ENCODE measurements at places on chromosomes 1 and 21.

DNA sequence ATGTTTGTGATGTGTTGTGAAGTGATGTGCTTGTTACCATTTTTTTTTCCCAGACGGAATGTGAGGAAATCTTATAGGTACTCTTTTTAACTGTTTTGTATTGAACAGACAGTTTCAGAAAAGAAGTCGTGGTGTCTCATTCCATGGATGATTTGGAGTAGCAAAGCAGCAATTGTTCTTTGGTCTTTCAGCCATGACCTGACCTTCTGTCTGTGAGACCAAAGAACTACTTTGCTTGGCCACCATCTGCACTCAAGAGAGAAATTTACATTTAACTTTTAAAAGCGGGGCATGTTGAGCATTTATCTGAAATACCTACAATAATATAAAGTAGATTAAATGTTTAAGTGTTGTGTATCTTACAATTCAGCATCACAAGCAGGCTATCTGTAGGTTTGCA, 90.2 kb downstream of the SDCCAG8 start:
- DNase-seq, result no peak

GRCh38 chr1:18770799-18771198, 88.7 kb downstream of the TAS1R2 start:
- no peak for DNase-seq

DNA sequence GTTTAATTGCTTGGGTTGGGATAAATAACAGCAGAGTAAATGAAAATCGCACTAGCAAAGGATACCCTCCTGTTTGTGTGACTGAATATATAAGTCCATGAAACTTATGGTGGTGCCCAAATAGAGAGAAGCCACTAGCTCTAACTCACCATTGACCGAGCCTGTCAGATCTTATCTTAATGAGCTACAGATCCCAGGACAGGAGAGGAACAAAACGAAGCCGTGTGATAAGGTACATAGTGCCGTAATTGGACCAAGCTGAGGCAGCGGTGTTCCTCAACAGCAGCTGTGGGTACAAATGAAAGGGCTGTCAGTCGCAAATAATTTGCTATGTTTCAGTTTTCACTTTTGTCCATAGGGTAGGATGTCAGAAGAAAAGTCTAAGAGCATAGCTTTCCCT, 276.1 kb downstream of the PTBP2 start:
- DNase-seq, result no peak

GRCh38 chr1:32984090-32984454, 19.5 kb upstream of the RNF19B start:
- DNase-seq, result no peak

GRCh38 chr21:14451546-14451945, 68.6 kb upstream of the HSPA13 start:
- DNase-seq, result no peak

DNA sequence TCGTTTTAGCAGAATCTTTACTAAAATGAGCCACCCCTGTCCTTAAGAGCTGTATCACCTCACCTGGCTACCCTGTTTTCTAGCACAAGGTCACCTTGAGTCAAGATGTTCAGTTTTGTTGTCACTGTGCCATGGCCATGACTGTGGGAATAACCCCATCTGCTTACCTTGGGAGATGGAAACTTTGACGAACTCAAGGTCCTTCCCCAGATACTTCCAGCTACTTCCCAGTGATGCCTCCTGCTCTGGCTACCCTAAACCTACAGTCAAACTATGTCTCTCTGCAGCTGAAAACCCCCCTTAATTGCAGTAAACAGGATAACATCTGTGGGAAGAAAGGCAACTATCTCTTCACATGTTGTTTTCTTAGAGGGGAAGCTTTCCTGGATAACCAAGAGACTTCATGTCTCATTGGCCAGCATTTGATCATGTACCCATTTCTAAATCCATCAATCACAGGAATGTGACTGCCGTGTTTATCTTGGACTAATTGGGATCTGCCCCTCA, 89.5 kb upstream of the C1orf21 start:
- no peak for DNase-seq

- no peak for DNase-seq
Measured at GRCh38 chr1:7401814-7402547, 369.1 kb upstream of the VAMP3 start.

GRCh38 chr1:100497796-100498195, 40.1 kb upstream of the GPR88 start:
- no peak for DNase-seq

- DNase-seq, result no peak
Measured at GRCh38 chr1:99731384-99731783, 35.1 kb downstream of the FRRS1 start.

DNA sequence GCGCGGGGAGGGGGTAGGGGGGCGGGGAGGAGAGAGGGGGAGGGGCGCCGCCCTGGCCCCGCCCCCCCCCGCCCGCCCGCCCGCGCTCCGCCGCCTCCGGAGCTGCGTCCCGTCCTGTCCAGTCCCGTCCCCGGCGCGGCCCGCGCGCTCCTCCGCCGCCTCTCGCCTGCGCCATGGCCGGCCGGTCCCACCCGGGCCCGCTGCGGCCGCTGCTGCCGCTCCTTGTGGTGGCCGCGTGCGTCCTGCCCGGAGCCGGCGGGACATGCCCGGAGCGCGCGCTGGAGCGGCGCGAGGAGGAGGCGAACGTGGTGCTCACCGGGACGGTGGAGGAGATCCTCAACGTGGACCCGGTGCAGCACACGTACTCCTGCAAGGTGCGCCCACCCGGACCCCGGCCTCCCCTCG, at the start of gene AGRN:
AGRN (plus strand) TSS at position 121 of the 405 bp plus-strand sequence; CDS start at position 174, 53 bp downstream.
- DNase-seq, result no peak

- DNase-seq, result no peak
Measured at GRCh38 chr1:61670445-61670844, 54.5 kb downstream of the TM2D1 start.

DNA sequence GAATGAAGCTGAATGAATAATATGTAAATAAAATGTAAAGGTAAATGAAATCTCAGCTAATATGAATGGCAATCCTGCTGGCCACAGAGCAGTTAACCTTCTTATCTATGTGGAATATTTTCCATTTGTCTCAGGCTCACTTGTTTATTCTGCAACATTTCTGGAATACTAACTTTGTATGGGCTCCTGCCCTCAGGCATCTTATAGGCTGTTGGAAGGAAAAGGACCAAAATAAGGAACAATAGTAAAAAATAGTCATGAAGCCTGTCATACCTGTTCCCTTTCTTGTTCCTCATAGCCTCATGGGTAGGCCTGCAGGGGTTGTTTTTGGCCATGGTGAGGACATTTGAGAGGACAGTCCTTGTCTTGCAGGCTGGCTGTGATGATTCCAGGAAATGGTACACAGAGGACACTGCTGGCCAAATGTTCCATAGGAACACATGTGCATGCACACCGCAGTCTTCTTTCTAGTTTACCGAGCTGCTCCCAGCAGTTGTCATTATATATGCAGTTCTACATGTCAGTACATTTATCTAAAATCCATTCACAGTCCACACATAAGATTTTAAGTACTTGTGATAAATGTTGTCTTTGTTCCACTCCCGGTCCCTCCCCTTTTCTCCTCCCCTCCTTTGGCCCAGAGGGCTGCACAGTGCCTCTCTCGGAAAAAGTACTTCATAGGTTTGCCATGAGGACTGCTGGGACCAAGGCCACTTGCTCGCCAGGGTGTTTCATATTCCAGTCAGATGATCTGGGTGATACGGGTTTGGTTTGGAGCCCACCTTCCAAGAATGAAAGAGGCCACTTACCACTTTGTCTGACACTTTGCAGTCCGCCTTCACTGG, 15.2 kb upstream of the KCNQ4 start:
- no peak for DNase-seq

DNA sequence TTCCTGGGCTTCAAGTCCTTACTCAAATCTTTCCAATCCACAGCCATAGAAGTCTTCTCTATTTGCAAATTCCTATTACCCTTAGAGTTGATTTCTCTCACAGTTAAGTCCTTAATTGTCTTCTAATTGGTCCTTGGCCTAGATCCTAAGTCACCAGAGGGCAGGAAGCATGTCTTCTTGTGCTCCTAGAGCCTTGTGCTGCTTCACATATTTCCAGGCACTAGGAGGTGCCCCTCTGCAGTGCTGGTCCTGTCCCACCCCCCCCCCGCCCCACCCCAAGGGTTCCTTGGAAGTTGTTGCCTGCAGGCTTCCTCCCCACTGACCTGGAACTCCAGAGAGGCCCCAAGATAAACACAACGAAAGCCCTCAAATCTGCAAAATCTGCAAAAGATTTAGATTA, 28.1 kb upstream of the TARBP1 start:
- DNase-seq, result no peak

DNA sequence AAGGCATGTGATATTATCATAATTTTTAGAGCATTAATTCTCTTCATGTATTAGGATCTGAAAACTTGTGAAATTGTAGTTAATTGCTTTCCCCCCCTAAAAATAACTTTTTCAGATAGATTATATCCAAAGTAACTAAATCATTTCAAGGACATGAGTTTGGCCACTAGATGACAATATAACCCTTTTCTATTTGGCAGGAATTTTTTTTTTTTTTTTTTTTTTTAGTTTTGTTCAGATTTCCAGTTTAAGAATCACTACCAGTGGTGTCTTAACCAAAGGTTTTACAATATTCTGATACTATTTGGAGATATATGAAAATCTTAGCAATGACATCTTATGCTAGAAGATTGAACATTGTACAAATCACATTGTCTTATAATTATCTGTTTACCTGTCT, 370.8 kb downstream of the AMY1C start:
- no peak for DNase-seq

- DNase-seq, result no peak
Measured at GRCh38 chr1:93738926-93739325, 57.3 kb upstream of the BCAR3 start.

- DNase-seq, result no peak
Measured at GRCh38 chr1:86068271-86068721, 88.3 kb downstream of the COL24A1 start.

GRCh38 chr1:27299385-27300271, 22.3 kb upstream of the TMEM222 start:
- no peak for DNase-seq

DNA sequence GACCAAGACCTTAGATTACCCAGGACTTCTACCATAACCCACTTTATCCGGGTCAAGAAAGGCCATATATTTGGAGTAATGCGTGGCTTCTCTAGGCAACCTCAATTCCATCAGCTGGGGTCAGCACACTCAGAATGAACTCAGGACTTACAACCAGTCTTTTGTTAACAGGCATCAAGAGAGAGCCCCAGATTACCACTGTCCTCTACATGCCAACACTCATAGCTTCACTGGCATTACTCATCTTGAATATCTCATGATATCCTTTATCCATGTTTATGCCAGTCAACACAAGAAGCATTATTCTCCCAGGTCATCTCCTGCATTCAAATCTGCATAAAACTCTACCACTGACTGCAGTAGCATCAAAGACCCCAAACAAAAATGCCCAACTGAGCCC, 6.6 kb upstream of the FCGR2A start:
- no peak for DNase-seq

DNA sequence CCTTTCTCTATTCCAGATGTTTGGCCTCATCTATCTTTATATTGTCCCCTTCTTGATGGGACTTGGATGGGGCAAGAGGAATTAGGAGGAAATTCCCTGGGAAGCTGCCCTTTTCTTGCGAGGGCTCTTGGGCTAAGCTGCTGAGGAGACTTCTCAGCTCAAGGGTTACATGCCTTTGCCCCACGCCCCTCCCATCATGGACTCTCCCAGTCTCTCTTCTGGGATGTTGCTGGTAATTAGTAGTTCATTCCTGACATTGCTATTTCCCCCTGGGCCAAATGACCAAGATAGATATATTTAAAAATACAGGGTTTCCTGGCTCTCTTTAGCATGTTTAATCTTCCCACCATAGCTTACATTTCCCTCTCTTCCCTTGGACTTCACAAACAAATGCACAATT, 90.6 kb upstream of the RALGPS2 start:
- no peak for DNase-seq

DNA sequence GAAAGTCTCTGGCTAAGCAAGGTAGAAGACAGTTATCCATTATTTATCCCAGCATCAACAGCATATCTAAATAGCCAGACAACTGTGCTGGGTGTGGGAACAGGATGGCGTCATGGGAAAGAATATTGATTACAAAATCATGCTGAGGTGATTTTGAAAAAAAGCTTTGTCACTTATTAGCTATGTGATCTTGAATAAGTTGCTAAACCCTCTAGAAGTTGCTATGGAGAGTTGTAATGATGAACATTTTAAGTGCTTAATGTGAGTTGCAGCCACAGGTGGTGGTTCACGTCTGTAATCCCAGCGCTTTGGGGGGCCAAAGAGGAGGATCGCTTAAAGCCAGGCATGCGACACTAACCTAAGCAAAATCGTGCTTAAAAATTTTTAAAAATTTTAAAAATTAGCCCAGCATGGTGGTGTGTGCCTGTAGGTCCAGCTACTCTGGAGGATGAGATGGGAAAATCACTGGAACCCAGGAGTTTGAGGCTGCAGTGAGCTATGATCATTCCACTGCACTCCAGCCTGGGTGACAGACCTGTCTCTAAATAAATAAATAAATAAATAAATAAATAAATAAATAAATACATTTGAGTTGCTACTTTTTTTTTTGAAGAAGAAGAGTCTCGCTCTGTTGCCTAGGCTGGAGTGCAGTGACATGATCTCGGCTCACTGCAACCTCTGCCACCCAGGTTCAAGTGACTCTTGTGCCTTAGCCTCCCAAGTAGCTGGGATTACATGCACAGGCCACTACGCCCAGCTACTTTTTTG, 33.6 kb downstream of the WNT2B start:
- DNase-seq, result no peak

DNA sequence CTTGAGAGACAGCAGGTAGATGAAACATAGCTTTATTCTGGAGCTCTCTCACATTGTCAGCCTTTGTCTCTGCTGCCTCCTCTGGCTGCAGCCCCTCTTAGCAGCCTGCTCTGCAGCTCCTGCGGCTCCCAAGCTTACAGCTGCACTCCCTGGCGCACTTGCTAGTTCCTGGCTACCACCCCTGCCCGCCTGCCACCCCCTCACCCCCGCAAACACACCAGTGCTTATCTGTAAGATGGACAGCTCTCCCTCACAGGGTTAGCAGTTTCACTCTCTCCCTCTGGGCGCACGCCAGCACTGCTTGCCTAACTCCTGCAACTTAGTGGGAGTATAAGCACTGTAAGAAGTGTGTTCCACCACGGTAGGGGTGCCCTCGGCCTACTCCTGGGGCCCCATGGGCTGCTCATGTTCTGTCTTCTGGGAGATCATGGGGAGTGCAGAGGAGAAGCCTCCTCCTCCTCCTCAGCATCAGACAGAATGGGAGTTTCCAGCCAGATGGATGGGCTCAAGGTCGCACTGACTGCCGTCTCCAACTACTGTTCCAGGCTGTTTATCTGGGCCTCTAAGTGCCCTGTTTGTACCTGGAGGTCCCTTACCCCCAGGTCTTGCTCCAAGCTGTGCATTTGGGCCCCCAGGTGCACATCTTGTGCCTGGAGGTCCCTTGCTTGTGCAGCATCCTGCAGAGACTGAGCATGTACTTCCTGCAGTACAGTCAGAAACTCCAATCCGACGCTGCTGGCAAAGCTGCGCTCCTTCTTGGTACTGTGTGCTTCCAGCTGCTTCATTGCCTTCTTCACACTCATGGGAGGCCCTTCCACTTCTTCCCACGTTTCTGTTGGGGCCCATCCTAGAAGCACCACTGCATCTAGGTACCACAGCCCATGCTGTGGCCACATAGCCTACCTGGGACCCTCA, 1388.1 kb downstream of the AMY1C start:
- DNase-seq, result peak; percentile 57

GRCh38 chr1:10108948-10109708, 76.4 kb downstream of the UBE4B start:
- no peak for DNase-seq

All from NCI-H1436 (cell line).